ENCODE measurements at places on chromosomes 2 and 18.
A peak's percentile ranks its signal among the peaks of the same experiment; 100 is the strongest.

- DNase-seq, result no peak
These were observed 216.9 kb upstream of the LRP1B start for GRCh38 chr2:142347751-142348150.

DNA sequence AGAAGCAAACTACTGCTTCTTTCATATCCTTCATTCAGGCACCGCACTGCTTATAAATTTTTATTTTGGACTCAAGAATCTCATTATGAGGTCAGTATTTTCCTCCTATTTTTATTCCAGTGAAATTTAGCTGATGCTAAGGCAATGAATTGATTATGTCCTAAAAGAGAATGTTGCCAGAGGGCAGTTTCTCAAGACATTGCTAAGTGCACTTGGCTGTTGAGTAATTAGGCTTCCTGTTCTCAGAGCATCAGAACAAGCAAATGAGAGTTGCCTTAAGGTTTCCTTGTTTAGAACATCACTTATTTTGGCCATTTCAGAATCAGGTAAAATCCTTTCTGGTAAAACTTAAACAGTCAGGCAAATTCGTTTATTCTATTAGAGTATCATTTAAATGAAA is 548.6 kb upstream of the ZEB2 start:
- no peak for DNase-seq

DNA sequence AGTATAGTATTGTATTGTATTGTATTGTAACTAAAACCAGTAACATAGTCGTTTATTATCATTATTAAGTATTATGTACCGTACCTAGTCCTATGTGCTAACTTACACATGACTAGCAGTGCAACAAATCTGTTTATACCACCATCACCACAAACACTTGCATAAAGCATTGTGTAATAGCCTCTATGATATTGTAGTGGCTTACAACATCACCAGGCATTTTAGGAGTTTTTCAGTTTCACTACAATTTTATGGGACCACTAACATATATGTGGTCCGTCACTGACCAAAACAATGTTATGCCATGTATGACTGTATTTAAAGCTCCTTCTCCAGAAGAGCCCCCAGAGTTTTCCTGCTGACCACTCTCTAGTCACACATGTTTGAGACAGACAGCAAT is 306.2 kb downstream of the SETBP1 start:
- no peak for DNase-seq

- DNase-seq, result no peak
These were observed 26.9 kb downstream of the GCG start for GRCh38 chr2:162125138-162125537.

DNA sequence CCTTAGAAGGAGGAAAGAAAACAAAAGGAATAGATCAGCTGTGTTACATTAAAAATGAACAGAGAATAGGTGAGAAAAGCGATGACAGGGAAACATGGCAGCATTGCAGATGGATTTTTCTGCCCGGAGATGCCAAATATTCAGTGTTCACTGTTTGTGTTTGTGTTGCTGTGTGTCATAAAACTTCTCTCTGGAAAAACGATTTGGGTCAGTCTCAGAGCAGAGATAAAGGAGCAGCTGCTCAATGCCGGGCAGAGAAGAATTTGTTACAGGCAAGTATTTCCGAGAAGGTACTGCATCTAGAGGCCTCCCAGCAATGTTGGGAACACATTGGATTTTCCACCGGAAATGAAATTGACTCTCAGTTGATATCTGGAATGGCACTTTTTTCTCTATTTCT is 156.4 kb upstream of the KLHL14 start:
- DNase-seq, result no peak

- DNase-seq, result no peak
These were observed 29.7 kb downstream of the INPP5D start for GRCh38 chr2:233089851-233090250.

- peak; percentile 31 for DNase-seq
These were observed 695.6 kb downstream of the TSN start for GRCh38 chr2:122451040-122451439.

DNA sequence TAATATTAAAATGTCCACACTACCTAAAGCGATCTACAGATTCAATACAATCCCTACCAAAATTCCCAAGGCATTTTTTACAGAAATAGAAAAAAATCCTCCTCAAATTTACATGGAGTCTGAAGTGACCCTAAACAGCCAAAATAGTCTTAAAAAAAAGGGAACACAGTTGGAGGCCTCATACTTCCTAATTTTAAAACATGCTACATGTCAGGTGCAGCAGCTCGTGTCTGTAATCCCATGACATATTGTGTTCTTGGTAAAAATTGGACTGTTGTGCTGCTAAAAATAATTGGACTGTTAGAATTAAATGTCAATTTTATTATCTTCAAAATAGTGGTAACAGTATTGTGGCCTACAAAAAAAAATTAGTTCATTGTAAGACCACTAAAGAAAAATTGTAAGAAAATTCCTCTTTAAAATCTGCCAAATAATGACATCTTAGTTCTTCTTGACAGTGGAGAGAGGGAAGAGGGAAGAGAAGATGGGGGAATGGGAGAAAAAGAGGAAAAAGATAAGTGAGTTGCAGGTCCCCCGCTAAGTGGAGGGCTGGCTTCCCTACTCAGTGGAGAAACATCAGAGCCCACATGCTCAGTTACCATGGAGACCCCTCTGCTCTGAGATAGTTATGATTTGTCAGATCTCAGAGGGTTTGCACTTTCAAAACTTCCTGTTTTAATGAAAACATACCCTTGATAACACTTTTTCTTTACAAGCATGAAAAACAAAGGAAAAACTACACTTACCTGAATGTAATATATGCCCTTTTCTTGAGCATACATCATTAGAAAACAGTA is 46.5 kb downstream of the UNC50 start:
- no peak for DNase-seq

GRCh38 chr2:212646698-212647366 is 108.2 kb upstream of the ERBB4 start:
- no peak for DNase-seq

DNA sequence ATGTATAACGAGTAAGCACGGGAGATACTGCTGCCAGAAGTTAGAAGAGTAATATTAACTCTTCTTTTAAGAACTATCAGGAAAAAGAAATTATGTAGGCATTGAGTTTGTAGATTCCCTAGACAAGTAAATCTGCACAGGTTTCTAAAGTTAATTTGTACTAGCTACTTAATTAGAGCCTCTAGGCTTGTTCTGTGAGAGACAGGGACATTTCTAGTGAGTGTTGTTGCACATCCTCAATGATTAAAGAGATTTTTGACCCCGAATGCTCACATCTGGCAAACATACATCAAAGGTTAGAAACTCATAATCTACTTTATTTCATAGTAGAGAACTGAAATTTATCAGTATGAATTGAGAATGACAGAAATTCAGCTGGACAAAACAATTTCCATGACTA is 669.0 kb upstream of the CDH7 start:
- no peak for DNase-seq

DNA sequence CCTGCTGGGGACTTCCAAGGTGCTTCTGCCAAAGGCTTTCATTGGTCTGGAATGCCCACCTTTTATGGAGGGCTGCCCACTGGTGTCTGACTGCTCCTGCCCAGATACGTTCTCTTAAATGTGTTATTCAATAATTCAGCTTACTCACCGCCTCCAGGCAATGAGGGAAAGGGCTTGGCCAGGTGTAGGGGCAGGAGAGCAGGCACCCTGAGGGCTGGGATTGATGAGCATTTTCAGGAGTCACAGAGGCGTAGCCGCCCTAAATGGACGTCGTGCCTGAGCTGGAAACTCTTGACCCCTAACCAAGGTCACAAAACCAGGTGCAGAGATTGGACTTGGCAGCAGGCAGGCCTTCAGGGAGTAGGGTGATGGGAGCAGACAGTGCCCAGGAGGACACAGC is 26.8 kb downstream of the MAL start:
- DNase-seq, result no peak

GRCh38 chr2:197058777-197059300 is 132.3 kb upstream of the PGAP1 start:
- no peak for DNase-seq

DNA sequence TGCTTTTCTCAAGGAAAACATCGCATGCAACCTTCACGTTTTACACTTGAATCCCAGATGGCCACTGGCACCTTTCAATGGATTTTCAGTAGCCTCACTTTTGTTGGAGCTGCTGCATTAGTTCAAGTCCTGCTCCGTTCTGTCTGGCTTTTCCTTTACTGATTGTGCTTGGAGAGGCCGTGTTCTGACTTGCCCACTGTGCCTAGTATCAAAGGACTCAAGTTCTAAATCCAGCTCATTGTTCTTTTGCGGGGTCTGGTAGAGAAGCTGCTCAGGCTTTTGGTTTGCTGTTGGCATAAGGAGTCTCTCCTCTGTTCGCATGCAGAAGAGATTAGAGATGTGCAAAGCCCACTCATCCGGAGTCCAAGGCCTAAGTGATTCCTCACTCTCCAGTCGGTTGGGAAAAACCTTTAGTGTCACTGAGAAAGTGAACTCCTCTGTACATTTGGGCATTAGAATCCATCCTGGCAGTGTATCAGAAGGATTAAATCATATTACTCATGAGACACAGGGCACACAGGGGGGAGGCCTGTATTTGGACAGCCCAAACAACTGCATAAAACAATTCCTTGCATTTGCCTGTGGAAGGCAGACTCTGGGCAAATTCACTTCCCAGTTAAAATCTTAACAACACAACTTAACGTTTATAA is 69.7 kb downstream of the NCK2 start:
- DNase-seq, result no peak

- no peak for DNase-seq
These were observed 140.4 kb upstream of the KLHL29 start for GRCh38 chr2:23244617-23245016.

- no peak for DNase-seq
These were observed 309.1 kb upstream of the COL3A1 start for GRCh38 chr2:188664951-188665595.

GRCh38 chr18:34990597-34990996 is 50.6 kb upstream of the MAPRE2 start:
- DNase-seq, result no peak

- no peak for DNase-seq
These were observed 76.1 kb downstream of the MBP start for GRCh38 chr18:77056344-77057005.

DNA sequence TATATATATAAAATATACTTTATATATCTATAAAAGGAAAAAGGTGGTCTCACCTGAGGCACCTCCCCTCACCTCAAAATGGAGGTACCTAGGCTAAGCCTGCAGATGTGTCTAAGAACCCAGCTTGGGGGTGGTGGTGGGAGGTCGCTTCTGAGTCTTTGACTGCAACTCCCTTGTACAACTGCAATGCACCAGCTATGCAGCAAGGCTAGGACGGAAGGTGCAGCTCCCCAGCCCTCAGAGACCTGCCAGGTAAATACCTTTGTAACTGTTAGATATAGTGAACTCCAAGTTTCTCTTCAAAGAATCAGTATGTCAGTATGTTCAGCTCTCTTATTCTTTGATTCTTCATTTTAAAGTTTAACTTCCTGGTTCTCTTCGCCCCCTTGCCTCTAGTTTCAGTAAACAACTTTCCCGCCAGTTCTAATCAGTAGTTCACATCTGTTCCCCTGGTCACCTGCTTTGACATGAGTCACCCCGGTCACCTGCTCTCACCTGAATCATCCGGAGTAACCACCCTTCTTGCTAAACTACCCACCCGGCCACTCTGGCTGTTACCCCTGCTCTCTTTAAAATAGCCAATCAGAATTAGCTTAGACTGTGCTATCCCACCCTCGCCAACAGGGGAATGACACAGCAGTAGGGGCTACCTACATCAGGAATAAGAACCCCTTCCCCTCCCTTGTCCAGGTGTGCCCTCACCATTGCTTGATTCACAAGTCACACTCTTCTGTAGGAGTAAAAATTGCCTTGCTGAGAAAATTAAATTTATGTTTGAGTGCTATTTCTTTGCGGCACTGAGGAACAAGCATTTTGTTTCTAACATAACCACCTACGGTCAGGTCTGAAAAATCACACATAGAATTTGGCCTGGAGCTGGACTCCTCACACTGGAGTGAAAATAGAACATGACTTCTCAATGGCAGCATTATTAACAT is 24.7 kb upstream of the IMPA2 start:
- no peak for DNase-seq

GRCh38 chr2:53695575-53695974 is 72.0 kb upstream of the CHAC2 start:
- no peak for DNase-seq

- DNase-seq, result no peak
These were observed 14.8 kb downstream of the ASPRV1 start for GRCh38 chr2:69946351-69947324.

GRCh38 chr2:240249423-240250149 is 109.1 kb upstream of the OTOS start:
- DNase-seq, result no peak

DNA sequence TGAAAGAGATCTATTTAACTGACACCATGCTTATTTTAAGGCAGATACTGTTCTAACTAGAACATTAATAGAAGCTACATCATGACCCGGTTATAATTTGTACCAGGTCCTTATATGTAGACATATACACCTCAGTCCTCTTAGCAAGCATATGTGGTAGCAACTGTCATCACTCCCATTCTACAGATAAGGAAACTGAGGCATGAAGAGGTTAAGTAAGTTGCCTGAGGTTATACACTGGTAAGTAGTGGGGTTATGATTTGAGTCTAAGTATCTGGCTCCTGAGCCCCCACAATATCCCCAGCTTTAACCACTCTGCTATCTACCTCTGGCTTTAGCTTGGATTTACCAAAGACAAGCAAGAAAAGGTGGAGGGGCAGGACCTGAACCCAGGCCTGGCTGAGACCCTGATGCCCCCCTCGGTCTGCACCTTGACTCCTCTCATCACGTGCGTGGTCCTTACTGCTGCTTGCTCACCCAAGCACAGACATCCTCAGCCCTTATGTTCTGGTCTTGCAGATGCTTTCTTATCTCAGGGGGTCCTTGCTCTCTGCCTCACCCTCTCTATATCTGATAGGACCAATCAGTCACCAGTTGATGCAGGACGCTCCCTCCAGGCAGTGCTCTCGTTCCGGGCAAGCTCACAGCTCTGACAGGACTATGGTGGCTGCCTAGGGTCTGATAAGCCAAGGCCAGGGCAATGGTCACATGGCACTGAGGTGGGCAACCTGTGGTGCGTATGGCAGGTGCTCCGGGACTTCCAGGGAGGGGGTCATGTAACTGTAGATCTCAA is 4.0 kb downstream of the DYSF start:
- DNase-seq, result no peak

DNA sequence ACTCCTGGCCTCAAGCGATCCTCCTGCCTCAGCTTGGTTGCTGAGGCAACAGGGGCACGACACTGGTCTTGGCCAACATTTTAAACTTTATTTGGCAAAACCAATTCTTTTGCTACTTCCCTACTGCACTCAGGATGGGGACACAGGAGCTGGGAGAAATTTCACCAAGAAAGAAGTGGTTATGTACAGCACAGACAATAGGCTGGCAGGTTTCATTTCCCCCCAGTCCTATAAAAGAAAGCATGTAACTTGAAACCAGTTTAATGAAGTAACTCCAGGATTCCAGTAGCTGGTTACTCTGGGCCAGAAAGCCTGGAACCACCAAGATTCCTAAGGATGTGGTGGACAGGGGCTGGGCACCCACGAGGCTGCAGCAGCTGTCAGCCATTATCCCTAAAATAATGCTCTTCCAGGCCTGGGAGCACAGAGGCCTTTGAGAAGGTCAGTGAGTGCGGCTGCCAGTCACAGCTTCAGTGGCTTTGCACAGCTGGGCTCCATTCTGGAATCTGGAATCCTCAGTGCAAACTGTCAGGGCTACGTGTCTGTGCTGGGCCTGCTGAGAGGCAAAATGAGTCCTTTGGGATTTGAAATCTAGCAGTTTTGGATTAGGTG is 142.3 kb upstream of the ITGA6 start:
- DNase-seq, result no peak
